Subcutaneous preadipocyte (primary cell): ENCODE measurements at places on chromosomes 1 and 21. TPM values are rescaled to one million over a fixed set of nuclear protein-coding genes. Genes with fewer than 3 reads are reported as not detected.

Gene SELL
- under 0.01 TPM in 1 of 2 replicates, not detected in the other for total RNA-seq

Gene COA7
- 14.7 and 23.7 TPM in 2 replicates for total RNA-seq

Gene OSCP1
- 7.4 and 8.1 TPM in 2 replicates for total RNA-seq

Gene RIPPLY3
- total RNA-seq = not detected in 2 replicates

Gene CHRM3
- not detected in 2 replicates for total RNA-seq

Gene SPATA1
- total RNA-seq = 0.59 and 1.8 TPM in 2 replicates

Gene SPRR2G
- total RNA-seq = not detected in 2 replicates

Gene ADAMTS5
- total RNA-seq = 10.8 and 27.6 TPM in 2 replicates

Gene SCNM1
- 23.9 and 25.4 TPM in 2 replicates for total RNA-seq

Gene HSD11B1
- 1.2 and 16.5 TPM in 2 replicates for total RNA-seq

Gene RUNX3
- not detected in 2 replicates for total RNA-seq

Gene ENO1
- total RNA-seq = 2,623 and 2,640 TPM in 2 replicates

Gene E2F2
- 2.2 and 3.1 TPM in 2 replicates for total RNA-seq

Gene LRRC38
- not detected in 2 replicates for total RNA-seq

Gene SPRR4
- total RNA-seq = not detected in 2 replicates

Gene ANGPTL1
- 1.6 and 3.3 TPM in 2 replicates for total RNA-seq

Gene ZNF683
- total RNA-seq = not detected in 2 replicates

Gene CD1C
- not detected in 2 replicates for total RNA-seq

Gene ACKR1
- total RNA-seq = not detected in 2 replicates

Gene A3GALT2
- not detected in 2 replicates for total RNA-seq

Gene PLA2G2F
- total RNA-seq = not detected in 2 replicates

Gene CDC20
- 81.9 and 121 TPM in 2 replicates for total RNA-seq

Gene GCSAML
- not detected in 2 replicates for total RNA-seq

Gene ADCY10
- under 0.01 and 0.39 TPM in 2 replicates for total RNA-seq

Gene ZNF684
- 2.7 and 3.3 TPM in 2 replicates for total RNA-seq

Gene KIF2C
- total RNA-seq = 28.3 and 39.1 TPM in 2 replicates

Gene TCHH
- total RNA-seq = under 0.01 TPM in 2 replicates
